Right hindlimb (tissue), 1 donor: ENCODE measurements at places on chromosomes 2 and 18.

GRCh38 chr2:68426848-68427579 lies 40.1 kb downstream of the FBXO48 start:
- DNase-seq, result no peak

GRCh38 chr2:226423498-226423960 lies 376.1 kb downstream of the IRS1 start:
- peak; percentile 34 for DNase-seq

GRCh38 chr18:27558388-27559155 lies 373.5 kb upstream of the CHST9 start:
- no peak for DNase-seq

DNA sequence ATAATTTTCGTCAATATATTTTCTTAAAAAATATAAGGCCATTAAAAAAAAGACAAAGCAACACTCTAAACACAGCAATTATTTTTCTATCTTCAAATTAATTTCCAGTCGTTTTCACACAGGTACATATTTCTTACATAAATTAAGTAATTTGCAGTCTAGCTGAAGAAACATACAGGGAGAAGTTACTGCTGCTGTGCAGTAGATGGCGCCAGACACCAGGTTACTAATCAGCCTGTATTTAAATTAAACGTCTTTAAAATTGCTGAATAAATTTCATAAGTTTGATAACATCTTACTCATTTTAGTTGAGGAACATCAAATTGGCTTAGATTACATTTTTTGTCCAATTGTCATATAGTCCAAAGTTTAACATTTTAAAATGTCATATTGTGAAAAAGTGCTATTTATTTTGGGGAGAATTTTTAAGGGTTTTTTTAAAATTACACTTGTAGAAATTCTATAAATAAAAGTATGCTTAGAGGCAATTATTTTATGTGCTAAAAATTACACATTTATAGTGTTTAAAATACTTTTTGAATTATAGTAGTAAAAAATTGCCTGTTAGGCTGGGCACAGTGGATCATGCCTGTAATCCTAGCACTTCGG lies 88.4 kb downstream of the PMAIP1 start:
- DNase-seq, result peak; percentile 44

- no peak for DNase-seq
Observed at GRCh38 chr2:206531996-206532543, 88.7 kb downstream of the ADAM23 start.

DNA sequence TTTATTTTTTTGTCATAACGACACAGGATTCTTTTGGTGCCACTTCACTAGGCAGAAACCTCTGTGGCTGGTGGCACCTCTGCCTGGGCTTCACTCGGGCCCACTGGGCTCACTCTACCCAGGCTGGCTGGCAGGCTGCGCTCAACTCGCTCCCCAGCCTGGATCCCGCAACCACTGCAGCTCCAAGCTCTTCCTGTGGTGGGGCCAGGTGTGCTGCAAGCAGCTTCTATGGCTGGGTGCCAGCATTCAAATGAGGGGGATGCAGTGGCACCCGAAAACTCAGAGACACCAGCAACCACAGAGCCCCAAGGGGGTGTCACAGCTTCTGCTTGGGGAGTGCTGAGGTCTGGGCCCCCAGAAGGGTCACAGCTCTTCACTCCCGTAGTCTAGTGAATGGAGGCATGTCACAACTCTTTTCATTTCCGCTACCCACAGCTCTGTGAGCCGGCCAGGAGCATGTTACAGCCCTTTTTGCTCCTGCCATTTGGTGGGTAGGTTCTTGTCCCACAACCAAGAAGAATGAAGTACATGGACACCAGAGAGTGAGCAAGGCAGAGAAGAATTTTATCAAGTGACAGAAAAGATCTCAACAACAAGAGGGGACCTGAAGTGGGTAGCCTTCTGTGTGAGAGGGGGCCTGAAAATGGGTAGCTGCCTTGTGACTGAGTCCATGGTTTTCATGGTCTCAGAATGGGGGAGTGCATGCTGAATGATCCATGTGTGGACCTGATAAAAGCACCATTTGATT lies 170.1 kb downstream of the UBR3 start:
- no peak for DNase-seq

GRCh38 chr18:58348517-58348916 lies 280.4 kb downstream of the ALPK2 start:
- no peak for DNase-seq

- no peak for DNase-seq
Observed at GRCh38 chr2:232448304-232448690, 7.7 kb upstream of the ALPI start.

GRCh38 chr2:27621524-27621923 lies 7.3 kb downstream of the CCDC121 start:
- DNase-seq, result no peak

GRCh38 chr2:84823788-84824187 lies 57.1 kb downstream of the TRABD2A start:
- DNase-seq, result no peak

- DNase-seq, result no peak
Observed at GRCh38 chr2:131584940-131585339, 57.3 kb downstream of the CCDC74A start.

DNA sequence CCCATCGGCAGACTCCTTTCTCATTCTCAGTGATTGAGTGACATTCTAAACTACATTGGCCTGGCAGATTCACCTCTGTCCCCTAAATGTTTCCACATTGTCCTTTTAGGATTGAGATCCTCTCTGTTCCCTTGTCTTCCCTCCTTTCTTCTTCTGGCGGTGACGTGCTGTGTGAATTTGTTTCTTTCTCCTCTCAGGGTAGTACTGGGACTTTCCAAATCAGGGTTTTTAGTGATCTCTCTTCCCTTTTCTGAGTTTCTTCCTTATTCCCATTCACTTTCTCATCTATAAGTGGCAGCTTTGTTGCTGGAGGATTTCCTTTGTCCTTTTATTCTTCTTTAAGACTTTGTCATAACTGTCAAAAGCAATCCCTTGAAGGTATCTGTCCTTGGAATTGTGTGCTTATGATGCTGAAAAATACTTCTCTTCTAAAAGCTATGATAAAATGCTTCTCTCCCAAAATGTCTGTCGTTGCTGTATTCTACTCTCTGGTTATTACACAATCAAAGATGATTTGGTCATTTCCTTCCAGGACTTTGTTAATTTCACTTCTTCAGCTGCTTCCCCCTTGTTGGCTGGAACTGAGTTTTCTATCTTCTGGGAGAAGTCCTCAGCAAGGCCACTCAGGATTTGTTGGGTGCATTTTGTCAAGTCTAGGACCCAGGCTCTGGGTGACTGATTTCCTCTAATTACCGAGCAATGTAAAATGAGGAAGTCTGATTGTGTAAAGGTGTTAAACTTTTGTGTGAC lies 4.9 kb upstream of the IL1B start:
- DNase-seq, result no peak

- no peak for DNase-seq
Observed at GRCh38 chr2:75541430-75541829, 19.3 kb downstream of the EVA1A start.

- DNase-seq, result no peak
Observed at GRCh38 chr2:2756886-2757285, 425.8 kb upstream of the MYT1L start.

DNA sequence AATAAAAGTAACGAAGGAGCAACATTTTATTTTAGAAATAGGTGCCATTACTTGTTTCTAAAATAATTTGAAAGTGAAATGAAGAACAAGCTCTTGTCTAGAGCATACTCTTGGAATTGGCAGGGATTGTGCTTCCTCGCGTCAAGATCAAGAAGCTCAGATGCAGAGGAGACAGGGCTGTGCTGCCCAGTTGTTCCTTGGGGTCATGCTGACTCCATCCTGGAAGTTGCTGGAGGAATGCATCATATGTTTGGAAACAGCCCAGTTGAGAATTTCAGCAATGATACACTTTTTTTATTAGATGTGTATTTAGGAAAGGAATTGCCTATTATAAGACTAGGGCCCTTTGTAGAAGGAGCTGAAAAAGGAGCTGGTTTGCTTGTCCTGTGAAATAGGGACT lies 17.2 kb downstream of the LTBP1 start:
- DNase-seq, result peak; percentile 41

- no peak for DNase-seq
Observed at GRCh38 chr2:9999693-10000092, 43.7 kb upstream of the KLF11 start.

- no peak for DNase-seq
Observed at GRCh38 chr2:160859096-160859495, 301.1 kb upstream of the TANK start.

DNA sequence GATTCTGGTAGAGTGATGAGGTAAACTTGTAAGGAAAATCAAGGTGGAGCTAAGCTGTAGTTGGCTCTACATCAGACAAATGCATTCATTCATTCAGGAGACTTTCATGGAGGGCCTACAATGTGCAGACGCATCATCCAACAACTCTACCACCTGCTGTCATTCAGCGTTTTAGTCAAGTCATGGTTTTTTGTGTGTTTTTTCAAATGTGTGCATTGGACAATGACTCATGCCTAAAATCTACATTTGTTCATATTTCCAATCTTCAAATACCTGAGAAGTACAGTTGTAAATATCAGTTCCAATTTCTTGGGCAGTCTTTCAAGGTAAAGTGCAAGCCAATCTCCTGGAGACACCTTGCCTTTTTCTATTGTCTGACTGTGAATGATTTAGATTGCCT lies 108.0 kb upstream of the LGALSL start:
- no peak for DNase-seq

- DNase-seq, result no peak
Observed at GRCh38 chr18:6994056-6994770, 123.4 kb downstream of the LAMA1 start.

GRCh38 chr2:10518470-10519393 lies 70.6 kb upstream of the ODC1 start:
- DNase-seq, result no peak

- no peak for DNase-seq
Observed at GRCh38 chr2:205324355-205324754, 357.9 kb upstream of the NRP2 start.

GRCh38 chr18:5429681-5430080 lies 114.1 kb downstream of the EPB41L3 start:
- no peak for DNase-seq

GRCh38 chr2:237131749-237132533 lies 46.3 kb downstream of the COPS8 start:
- no peak for DNase-seq

GRCh38 chr18:22559414-22560274 lies 141.9 kb upstream of the CTAGE1 start:
- DNase-seq, result peak; percentile 71

GRCh38 chr18:3529601-3530000 lies 79.6 kb downstream of the TGIF1 start:
- DNase-seq, result no peak

DNA sequence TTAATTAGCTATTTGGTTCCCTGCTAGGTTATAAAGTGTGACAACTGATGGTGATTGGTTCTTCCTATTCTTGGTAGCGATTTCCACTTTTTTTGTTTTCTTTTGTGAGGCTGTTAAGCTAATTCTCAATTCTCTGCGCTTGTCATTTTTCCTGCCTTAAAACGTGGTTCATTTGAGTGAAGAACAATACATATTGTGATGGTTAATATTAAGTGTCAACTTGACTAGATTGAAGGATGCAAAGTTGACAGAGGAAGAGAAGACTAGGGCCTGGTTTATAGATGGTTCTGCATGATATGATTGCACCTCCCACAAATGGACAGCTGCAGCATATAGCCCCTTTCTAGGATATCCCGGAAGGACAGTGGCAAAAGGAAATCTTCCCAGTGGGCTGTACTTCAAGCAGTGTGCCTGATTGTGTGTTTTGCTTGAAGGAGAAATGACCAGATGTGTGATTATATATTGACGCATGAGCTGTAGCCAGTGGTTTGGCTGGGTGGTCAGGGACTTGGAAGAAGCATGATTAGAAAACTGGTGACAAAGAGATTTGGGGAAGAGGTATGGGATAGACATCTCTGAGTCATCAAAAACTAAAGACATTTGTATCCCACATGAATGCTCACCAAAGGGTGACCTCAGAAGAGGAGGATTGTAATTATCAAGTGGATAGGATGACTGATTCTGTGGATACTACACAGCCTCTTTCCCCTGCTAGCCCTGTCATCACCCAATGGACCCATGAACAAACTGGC lies 39.4 kb upstream of the ZNF804A start:
- no peak for DNase-seq
